HCT116 (cell line): ENCODE measurements at places on chromosomes 6 and 20. TPM values are rescaled to one million over a fixed set of nuclear protein-coding genes. Genes with fewer than 3 reads are reported as not detected.
A peak's percentile ranks its signal among the peaks of the same experiment; 100 is the strongest.

The DEFB126 gene
- total RNA-seq = not detected

The ZKSCAN8 gene
- total RNA-seq = 20.7 TPM

The MAP1LC3A gene
- total RNA-seq = not detected

GRCh38 chr6:30615219-30615957 lies 1.7 kb downstream of the PPP1R10 start:
- DNase-seq = peak; percentile 75

GRCh38 chr6:70622461-70622860 lies 45.2 kb upstream of the SMAP1 start:
- DNase-seq = no peak

GRCh38 chr6:119079283-119079809 lies 882 bp upstream of the FAM184A start:
- no peak for DNase-seq

DNA sequence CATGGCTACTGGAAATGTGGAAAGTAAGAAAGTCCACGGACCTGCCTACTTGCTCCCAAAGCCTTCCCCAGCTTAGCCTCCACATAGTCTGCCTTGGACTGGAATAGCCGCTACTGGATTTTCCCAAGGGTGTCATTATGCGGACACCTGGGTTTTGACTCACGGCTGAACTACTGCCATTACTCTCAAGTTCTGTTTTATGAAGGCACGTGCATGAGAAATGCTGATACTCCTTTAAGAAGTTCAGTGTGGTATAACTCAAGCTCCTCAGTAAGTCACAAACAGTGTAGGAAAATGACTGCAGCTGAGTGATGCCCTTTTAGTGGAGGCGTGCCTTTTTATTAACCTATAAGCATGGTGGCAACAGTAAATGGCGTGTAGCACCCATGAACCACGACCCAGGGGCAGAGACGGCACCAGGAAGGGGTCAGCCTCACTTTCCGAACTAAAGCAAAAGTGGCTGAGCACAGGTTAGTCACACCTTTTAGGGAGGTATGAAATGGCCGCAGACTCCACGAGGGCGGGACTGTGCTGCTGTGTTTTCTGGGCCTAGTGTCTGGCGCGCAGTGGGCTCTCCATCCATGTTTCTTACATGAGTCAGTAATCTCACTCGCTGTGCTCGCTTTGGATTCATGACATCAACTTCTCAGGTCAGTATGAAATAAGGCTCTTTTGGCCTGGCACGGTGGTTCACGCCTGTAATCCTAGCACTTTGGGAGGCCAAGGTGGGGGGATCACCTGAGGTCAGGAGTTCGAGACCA lies 23.9 kb downstream of the PSMG4 start:
- no peak for DNase-seq

- no peak for DNase-seq
Observed at GRCh38 chr6:6317825-6318733, 2.4 kb downstream of the F13A1 start.

GRCh38 chr6:112480553-112480952 lies 133.4 kb downstream of the RFPL4B start:
- DNase-seq = no peak

DNA sequence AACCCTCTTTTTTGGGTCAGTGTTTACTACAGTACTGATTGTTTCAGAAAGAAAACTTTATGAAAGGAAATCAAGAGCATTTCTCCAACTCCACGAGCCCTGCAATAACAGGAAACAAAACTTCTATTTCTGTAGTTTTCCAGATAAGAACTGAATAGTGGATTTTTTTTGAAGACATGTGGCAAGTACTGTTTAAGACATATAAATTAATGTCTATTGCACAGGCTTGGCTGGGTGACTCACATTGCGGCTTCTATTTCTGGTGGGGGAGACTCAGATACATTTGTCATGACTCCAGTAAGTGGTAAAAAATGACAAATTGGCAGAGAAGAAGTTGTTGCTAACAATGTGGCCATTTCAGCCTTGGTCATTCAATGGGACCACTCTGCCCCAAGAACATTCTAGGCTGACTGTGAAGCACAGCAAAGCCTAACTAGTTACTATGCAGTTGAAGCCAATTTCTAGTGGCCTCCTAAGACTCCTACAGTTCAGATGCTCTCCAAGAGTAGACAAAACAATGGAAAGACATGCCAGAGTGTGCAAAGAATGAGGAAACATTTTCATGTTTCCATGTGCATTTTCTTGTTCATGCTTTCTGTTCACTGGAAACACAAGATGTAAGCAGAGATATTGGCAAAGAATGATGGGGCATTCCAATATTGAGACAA lies 200.9 kb downstream of the EDN1 start:
- DNase-seq = no peak

GRCh38 chr20:24784607-24785006 lies 164.5 kb upstream of the CST7 start:
- DNase-seq = no peak

- DNase-seq = no peak
Observed at GRCh38 chr6:112366695-112367553, 19.8 kb downstream of the RFPL4B start.

GRCh38 chr6:16092990-16093389 lies 35.9 kb upstream of the MYLIP start:
- no peak for DNase-seq

GRCh38 chr6:32761072-32761471 lies 2.3 kb downstream of the HLA-DQB2 start:
- DNase-seq = no peak

DNA sequence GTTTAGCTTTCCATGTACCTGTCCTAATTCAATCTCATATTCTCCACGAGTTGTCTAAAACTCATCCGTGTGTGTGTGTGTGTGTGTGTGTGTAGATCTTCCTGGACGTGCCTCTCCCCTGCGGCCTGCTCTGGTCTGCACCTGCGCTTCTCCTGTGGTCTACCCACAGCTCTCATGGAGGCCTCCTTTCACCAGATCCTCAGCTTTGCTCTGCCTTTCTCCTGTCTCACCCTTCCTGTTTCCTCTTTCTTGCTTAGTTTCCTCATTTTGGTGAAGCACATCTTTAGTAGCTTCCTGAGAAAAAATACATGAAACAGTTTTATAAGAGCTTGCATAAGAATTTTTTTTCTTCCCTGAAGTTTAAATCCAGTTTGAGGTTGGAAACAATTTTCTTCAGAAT lies 18.1 kb downstream of the SLX4IP start:
- no peak for DNase-seq

- DNase-seq = no peak
Observed at GRCh38 chr6:127547215-127547614, 28.1 kb upstream of the MTCL3 start.

GRCh38 chr6:134196568-134197193 lies 121.2 kb downstream of the SGK1 start:
- no peak for DNase-seq

DNA sequence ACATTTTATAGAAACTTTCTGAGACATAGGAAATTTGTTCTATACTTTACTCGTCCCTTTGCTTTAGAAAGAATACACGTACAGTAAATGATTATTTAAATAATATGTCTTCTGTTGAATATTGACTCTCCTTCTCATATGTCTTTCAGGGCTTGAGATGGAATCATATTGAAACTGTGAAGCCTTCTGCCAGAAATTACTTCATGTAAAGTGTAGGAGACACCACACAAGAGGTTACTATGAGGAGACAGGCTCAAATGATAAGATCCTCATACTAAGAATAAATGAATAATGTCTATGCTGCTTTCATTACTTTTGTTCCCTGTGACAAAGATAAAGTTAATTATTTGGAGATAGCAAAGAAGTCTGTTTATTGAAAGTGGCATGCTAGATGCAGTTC lies 1240.3 kb upstream of the MAP3K7 start:
- no peak for DNase-seq

DNA sequence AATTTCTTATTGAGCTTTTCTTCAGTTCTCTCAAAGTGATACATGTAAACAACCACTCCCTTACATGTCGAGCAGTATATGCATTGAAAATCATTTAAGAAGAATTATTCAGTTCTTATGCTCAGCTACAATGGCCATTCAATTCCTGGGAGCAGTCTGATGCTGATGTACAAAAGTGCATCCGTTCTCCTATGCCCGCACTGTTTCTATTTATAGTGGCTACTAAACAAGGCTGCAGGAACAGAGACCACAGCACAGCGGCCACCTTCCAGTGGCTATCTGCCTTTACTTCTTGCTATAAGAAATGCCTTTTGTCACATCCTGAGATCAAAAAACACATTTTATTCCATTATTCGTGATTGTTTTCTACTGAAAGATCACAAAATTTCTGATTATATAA lies 82.2 kb downstream of the FHL5 start:
- DNase-seq = no peak

DNA sequence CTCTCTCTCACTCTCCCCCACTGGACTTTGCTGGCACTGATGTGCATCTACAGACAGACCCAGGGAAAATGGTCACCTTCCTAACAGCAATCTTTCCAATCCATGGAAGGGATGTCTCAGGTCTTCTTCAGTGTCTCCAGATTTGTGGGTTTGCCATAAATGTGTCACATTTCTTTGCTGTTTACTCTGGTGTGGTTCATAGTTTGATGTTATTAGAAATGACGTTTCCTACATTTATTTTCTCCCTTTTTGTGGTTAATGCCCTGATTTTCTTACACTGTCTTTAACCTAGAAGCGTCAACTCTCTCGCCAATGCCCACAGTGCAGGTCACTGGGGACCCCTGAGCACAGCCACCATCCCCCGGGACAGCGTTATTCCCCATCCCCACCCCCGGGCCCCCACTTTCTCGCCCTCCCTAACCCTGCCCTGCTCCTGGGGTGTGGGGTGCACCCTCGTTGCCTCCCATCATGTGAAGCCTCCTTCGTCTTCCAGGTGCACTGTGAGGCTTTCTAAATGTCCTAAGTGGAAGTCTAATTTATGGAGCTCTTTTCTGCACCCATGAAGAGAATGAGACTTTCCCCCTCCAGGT lies 86.5 kb downstream of the YTHDF1 start:
- no peak for DNase-seq

DNA sequence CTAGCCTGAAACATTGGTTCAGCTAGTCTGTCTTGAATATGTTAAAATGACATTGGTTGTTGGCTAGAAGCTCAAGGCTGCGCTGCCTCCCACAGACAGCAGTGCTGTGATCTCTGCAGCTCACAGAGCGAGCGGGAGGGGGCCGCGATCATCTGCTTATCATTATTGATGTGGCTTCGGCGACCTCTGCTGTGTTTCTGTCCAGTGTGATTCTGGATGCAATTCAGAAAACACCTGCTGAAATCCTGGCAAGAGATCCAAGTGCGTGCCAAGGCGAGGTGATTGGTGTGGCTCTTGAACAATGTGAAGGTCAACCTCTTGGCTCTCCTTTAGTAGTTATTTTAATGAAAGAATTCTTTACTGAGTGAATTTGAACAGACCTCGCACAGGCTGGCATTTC lies 142.3 kb upstream of the SASH1 start:
- DNase-seq = no peak

- DNase-seq = no peak
Observed at GRCh38 chr20:45835825-45836224, 2.2 kb downstream of the SNX21 start.

DNA sequence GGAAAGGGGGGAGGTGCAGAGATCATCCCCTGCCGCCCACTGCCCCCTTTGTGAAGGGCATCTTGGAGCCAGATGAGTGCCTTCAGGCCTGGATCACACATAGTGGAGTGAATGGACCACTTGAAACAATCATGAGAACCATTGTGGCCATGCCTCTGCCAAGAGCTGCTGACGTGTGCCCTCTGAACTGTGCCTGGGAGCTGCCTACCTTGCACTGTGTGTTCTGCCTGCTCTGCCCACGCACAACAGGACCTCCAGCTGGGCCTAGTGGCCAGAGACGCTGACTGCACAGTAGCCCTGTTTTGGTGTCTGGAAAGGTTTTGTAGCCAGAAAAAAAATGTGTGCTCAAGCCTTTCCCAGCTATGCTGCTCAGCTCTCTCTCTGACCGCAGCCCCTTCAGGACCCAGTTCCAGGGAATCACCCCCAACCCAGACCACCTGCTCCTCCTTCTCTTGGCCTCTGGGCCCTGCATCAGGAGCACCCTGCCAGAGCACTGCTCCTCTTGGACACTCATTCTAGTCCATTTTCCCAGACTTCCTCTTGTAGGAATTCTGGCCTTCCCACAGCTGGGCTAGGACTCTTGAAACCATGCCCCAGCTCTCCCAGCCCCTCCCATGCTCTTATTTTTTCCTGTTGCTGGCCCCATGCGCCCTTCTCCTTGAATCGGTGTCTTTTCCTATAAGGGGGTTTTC lies 1.6 kb upstream of the ADIG start:
- DNase-seq = no peak

DNA sequence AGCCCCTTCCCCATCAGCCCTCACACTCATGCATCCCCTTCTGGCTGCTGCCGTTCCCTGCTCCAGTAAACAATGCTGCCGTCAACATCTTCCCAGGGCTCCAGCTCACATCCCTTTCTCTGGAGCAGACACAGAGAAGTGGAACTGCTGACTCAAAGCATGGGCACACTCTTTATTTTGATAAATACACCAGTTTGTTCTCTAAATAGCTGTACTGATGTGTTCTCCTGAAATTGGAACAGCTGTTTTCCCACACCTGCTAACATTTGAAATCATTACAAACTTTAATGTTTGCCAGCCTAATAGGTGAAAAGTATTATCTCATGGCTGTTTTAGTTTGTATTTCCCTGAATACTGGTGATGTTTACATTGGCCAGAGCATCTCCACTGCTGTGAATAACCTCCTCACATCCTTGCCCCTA lies 102.1 kb upstream of the NXT1 start:
- no peak for DNase-seq

DNA sequence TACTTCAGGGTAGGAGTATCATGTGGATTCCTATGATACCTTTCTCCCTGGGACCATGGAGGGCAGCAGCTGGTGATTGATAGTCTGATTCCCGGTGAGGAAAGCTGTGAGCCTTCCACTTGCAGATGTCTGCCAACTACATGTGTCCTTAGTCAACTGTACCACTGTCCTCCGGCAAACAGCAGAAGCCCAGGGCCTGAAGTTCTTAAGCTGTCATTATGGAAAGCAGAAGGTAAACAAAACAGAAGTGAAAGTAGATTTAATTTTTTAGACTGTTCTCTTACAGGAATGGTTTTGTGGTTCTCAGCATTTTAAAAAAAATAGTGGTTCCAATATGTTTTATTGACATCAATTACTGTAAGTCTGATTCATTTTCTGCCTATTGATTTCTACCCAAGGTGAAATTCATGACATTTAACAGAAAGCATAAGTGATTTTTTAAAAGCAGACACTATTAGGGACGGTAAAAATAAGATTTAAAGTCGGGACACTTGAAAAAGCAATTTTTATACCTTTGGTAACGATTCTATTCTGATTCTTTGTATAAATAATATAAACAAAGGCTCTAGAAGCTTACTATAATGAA lies 36.6 kb downstream of the PTPN1 start:
- DNase-seq = no peak

GRCh38 chr6:168545428-168545827 lies 104.4 kb downstream of the SMOC2 start:
- DNase-seq = no peak

DNA sequence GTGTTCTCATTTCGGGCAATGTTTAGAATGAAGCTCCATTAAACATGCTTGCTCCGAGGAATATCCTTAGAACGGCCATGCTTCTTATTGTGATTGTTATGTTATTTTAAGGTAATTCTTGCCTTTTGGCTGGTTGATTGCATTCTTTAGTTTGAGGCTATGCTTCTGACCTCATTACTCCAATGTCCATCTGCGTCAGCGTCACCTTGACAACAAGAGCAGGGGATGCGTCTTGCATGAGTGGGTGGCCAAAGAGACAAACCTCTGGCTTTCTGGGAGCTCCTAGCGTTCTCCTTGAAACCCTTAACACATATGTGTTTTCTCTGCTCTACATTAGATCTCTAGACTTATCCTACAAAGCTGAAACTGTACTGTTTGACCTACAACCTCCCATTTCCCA lies 184.3 kb downstream of the THBS2 start:
- no peak for DNase-seq

GRCh38 chr6:116529466-116530290 lies 15.8 kb downstream of the TRAPPC3L start:
- no peak for DNase-seq

GRCh38 chr20:47934761-47935160 lies 149.5 kb upstream of the SULF2 start:
- no peak for DNase-seq
